ENCODE measurements at places on chromosomes 7 and 10.
A peak's percentile ranks its signal among the peaks of the same experiment; 100 is the strongest.

- peak; percentile 52 for DNase-seq
Observed at GRCh38 chr10:323651-324293, 188.5 kb downstream of the ZMYND11 start.

- DNase-seq: no peak
Observed at GRCh38 chr10:20257422-20257821, 441.2 kb downstream of the PLXDC2 start.

DNA sequence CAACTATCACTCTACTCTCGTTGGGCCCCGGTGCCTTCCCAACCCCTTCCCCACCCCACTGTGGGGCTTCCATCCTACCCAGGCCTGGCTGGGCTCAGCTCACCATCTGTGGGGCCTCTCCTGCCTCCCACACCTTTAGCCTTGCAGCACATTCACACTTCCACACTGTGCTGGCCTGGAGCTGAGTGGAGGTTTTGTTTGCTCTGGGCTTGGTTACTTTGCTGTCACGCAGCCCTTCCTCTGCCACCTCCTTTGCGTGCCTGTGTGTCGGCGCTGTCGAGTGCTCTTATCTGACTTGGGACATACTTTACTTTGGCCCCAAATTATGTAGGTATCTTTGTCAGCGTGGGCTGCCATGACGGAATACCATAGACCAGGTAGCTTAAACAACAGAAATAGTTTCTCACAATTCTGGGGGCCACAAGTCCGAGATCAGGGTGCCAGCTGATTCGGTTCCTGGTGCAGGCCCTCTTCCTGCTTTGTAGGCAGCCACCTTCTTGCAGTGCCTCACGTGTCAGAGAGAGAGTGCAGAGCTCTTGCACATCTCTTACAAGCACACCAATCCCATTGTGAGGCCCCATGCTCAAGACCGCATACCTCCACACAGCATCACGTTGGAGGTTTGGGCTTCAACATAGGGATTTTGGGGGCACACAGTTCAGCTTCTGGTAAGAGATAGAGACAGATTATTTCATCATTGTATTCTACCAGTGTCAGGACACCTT, 89.0 kb downstream of the CUL1 start:
- DNase-seq: no peak

GRCh38 chr7:126574276-126575250, 678.2 kb downstream of the GRM8 start:
- DNase-seq: no peak

DNA sequence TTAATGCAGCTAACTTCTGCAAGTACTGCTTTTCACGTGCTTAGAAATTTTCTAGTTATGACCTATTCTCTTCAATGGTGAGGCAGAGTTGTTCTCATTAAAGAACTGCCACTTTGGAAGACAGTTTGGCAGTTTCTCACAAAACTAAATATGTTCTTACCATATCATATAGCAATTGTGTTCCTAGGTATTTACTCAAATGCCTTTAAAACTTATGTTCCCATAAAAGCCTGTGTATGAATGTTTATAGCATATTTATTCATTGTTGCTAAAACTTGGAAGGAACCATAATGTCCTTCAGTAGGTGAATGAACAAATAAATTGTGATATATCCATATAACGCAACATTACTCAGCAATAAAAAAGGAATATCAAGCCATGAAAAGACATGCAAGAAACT, 555.1 kb upstream of the POT1 start:
- no peak for DNase-seq

- no peak for DNase-seq
Observed at GRCh38 chr10:75528392-75528791, 97.0 kb downstream of the LRMDA start.
